Fibroblast of upper back skin (primary cell): ENCODE measurements at places on chromosomes 12 and 14.

DNA sequence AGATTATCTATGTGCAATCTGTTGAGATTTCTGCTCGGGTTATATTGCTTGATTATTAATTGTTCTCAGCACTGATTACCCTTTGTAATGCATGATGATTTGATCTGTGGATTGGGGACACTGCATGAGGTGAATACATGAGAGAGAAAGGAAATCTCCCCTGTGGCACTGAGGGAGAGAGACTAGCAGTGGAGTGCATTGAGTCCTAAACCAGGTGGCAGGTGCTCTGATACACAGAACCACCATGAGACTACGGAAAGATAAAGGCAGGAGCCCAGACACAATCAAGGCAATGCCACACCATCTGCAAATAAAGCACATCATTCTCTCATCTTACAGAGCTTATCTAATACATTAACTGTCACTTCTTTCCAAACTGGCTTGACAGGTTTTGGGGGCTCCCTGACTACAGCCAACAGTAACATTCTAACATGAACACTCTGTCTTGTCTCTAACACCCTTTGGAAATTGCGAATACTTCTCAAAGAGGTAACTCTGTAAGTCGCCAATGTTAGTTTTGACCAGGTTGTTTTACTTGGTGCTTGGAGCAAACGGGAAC lies 37.6 kb upstream of the TSPAN8 start:
- no peak for DNase-seq

DNA sequence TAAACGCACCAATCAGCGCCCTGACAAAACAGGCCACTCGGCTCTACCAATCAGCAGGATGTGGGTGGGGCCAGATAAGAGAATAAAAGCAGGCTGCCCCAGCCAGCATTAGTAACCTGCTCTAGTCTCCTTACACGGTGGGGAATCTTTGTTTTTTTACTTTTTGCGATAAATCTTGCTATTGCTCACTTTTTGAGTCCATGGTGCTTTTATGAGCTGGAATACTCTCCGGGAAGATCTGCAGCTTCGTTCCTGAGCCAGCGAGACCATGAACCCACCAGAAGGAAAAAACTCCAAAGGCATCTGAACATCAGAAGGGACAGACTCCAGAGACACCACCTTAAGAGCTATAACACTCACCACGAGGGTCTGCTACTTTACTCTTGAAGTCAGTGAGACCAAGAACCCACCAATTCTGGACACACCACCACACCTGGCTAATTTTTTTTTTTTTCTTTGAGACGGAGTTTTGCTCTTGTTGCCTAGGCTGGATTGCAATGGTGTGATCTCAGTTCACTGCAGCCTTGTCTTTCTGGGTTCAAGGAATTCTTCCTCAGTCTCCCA lies 6.9 kb upstream of the COPS7A start:
- DNase-seq = no peak

DNA sequence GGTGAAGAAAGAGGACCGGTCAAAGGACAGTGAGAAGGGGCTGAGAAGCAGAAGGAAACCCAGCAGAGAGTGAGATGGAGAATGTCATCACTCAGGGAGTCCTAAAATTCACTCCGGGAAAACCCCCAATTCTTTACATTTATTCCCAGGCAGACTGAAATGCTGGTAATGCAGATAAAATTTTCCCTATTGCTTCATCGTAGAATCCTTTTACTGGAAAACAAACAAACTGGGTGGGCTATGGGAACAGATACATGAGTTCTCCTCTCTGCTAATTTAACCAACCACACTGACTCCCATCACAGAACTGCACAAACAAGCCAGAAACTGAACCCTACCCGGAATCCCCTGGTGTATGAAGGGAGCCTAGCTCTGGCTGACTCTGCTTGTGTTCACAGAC lies 20.9 kb downstream of the HEBP1 start:
- DNase-seq = peak; percentile 15

- DNase-seq = no peak
Observed at GRCh38 chr12:69003991-69004390, 71.0 kb upstream of the CPM start.

DNA sequence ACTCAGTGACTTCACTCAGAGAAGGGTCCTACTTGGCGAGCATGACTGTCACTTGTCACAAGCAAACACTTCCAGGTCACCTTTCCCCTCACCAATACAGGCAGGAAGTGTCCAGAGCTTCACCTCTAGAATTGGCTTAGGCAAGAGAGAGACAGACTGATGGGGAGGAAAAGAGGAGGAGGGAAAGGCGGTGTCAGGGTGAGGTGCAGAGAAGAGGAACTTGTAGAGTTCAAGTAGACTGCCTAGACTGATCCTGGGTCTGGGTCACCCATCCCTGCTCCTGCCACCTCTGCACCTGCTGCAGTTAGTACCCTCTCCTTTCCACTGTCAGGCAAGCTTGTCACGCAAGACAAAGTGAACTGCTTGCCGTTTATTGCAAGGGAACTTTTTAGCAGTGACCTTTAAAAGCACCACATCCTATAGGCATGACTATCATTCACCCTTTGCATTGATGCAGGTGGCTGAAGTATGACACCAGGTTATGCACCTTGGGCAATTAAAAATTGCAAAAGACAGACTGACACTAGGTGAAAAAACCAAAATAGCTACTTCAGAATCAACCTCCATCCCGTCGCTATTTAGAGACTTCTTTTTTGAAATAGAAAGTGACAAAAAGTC lies 292.4 kb downstream of the SYT1 start:
- no peak for DNase-seq

GRCh38 chr14:32509632-32510187 lies 180.6 kb downstream of the AKAP6 start:
- peak; percentile 96 for DNase-seq

DNA sequence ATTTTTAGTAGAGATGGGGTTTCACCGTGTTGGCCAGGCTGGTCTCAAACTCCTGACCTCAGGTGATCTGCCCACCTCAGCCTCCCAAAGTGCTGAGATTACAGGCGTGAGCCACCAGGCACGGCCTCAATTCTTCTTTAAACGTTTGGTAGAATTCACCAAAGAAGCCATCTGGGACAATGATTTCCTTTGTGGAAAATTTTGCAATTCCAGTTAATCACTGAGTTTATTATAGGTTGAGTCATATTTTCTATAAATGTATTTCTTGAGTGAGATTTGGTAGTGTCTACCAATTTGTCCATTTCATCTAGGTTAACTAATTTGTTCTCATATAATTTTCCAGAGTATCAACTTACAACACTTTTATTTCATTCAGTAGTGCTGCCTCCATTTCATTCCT lies 683.9 kb upstream of the TMEM132C start:
- no peak for DNase-seq

DNA sequence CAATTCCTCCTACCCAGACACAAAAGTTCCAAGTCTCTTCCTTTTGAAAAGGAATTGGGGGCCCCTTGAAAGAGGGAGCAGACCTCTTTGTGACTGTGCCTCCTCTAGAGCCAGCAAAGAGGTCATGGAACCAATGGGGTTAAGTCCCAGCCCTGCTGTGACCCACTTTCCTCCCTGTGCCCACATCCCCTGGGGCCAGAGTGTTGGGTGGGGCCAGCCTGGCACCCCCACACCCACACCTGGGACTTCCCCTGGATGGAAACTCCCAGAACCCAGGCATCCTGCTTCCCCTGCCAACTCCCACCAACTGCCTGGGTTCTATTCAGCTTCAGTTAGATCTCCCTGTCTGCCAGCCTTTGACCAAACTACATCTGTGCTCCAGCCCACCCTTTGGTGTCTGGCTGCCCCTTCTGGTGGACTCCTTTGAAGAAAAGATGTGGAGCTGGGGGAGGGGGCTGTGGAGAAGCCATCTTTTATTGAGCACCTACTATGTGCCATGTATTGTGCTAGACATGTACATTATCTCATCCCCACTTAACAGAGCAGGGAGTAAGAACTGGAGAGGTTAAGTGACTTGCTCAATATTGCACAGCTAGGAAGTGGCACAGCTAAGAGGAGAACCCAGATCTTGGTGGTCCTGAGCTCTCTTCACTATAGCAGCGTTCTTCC lies 4.6 kb upstream of the RARG start:
- no peak for DNase-seq

DNA sequence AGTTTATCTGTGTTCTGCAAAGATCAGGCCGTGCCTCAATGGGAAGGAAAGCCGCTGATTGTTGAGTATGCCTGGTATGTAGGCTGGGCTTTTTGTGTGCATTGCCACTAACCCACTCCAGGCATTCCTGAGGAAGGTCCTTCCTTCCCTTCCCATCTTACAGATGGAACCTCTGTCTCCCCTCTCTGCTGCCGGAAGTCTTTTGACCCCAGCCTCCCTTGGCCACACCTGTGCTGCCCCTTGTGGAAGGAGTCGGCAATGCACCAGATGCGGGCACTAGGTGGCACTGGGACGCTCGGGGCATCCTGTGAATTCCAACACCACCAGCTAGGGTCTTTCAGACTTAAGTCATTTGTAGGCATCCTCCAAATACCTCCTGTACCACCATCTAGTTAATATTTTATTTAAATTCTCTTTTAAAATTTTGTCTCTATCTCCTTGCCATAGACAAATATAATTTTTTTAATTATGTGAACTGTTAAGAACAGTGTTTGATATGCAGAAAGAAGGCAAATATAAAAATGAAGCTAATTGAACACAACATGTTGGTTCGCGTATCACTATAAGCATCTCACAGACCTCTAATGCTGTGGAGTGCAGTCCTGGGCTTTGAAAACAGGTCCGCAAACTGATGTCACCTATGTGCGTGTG lies 99.6 kb downstream of the RIN3 start:
- DNase-seq = peak; percentile 30

DNA sequence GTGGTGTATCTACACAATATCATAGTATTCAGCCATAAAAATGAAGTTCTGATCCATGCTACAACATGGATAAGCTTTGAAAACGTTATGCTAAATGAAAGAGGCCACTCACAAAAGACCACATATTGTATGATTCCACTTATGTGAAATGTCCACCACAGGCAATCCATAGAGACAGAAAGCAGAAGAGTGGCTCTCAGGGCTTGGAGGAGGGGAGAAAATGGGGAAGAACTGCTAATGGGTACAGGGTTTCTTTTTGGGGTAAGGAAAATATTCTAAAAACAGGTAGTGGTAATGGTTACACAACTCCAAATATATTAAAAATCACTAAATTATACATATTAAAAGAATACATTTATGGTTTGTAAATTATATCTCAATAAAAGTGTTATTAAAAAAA lies 16.5 kb downstream of the SCNN1A start:
- no peak for DNase-seq

DNA sequence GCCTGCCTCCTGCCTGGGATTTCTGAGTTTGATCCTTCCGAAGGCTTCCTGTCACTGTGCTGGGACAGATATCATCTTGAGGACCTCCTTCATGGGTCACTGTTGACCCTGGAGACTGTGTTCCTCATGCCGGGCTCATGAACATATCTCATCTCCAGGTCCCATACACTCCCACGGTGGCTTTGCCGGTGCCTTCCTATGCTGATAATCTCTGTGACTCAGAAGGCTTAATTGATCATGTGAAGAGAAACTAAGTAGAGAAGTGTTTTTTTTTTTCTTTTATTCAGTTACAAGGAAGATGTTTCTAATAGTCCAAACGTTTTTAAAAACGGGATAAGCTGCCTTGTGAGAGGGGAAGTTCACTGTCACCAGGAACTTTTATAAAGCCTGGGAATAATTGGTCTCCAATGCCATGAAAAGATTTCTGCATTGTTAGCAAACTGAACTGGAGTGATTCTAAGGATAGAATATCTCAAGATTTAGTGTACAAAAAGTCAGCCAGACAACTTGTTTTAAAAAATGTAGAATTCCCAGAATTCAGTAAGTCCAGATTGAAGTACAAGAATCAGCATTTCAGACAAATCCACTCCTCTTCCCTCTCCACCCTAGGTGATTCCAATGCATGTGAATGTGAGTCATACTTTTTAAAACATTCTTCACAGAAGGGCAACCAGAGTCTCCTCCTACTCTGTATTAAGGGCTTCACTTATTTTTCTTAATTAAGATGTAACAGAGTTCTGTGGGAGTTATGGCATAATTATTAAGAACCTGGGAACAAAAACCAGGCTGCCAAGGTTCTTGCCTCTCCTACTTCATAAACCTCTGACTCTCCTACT lies 139.8 kb upstream of the LGR5 start:
- DNase-seq = no peak

GRCh38 chr14:50531595-50532501 lies 521 bp downstream of the MAP4K5 start:
- peak; percentile 32 for DNase-seq

- peak; percentile 95 for DNase-seq
Observed at GRCh38 chr12:12899530-12900380, 8.4 kb downstream of the GPRC5A start.

DNA sequence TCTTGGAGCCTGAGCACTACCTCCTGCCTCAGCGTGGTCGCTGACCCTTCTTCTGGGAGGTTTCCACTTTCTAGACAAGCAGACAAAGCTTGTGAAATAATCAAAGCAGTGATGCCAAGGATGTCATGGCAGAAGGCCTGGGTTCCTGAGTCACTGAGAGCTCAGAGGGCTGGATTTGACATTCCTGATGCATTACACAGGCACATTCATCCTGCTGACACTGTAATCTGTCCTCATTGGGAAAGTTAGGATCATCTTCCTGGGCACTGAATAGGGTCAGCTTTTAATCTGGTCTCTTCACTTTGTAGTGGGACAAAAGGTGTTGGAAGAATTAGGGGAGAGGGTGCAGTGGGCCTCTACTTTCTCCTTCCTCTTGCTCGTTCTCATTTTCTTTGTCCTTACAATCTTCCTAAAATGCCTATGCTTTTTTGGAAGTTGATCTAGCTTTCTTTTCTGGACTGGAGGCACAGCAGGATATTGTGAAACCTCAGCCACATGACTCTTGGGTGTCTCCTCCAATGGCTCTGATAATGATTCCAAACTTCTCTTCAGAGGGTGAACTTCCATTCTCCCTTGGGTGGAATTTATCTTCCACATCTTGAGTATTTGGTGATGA lies 29.6 kb downstream of the EEA1 start:
- peak; percentile 99 for DNase-seq

DNA sequence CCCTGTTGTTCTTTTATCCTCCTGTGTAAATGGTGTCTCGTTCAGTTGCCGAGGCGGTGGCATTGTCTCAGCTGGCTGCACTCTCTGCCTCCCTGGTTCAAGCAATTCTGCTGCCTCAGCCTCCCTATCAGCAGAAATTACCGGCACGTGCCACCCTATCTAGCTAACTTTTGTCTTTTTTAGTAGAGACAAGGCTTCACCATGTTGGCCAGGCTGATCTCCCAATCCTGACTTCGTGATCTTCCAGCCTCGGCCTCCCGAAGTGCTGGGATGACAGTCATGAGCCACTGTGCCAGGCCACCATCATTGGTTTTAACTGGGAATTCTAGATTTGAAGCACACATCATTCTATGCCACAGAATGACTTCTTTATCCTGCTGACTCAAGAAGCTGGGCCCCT lies 175.3 kb upstream of the ALG10B start:
- no peak for DNase-seq

GRCh38 chr14:89452281-89452680 lies 35.2 kb upstream of the FOXN3 start:
- DNase-seq = no peak

- no peak for DNase-seq
Observed at GRCh38 chr12:71455028-71455737, 15.6 kb downstream of the LGR5 start.

DNA sequence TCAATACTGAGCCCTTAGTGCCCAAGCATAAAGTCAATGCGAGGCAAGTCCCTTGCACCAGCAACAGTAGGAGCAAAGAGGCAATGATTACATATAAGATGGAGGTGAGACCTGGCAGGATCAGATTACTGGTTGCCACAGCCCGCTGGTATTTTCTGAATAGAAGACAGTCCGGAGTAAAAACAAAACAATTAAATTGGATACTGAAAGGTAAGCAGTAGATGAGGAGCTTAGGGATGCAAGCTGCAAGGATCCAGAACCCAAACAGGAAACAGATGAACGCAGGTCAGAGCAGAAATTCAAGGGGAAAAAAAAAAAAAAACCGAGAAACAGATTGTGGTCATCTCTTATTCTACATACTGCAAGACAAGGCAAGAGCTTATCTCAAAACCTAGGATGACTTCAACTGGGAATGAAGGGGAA lies 119.6 kb downstream of the MED13L start:
- DNase-seq = no peak
